Osteoblast (primary cell): ENCODE measurements at places on chromosomes 13 and 19. TPM values are rescaled to one million over a fixed set of nuclear protein-coding genes. Genes with fewer than 3 reads are reported as not detected.

ETHE1 gene
- 42.7 and 52.1 TPM in 2 replicates for total RNA-seq

DNA sequence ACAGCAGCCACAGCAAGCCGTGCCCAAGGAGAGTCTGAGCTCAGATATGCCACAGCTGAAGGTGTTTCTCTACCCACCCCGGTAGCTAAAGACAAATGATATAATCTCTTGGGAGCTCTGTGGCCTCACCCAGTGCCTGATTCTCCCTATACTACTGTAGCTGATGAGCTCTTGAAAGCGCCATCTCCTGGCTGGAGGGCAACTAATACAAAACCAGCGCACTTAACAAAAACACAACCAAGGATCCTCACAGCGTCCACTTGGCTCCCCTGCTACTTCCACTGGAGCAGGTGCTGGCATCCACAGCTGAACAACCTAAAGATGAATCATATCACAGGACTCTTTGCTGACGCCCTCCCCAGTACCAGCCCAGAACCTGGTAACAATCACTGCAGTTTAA is 1212.0 kb downstream of the PCDH17 start:
- no peak for DNase-seq

DNA sequence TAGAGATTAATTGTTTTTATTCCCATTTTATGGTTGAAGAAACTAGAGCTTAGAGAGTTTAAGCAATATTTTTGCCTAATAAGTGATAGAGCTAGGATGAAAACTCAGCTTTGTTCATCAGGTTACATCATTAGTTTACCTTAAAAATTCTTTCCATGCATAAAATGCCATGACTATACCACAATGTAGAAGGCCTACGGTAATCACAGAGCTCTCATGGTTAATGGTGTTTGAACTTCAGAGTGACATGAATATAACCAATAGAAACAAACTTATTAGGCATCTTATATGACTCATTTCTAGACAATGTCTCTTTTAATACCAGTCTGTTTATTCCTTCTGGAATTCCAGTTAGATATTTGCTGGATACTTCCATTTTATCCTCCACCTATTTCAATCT is 78.5 kb downstream of the FGF9 start:
- no peak for DNase-seq

GRCh38 chr19:3467437-3468198 is 12.7 kb downstream of the SMIM24 start:
- peak; percentile 80 for DNase-seq

- DNase-seq = no peak
Observed at GRCh38 chr19:1307320-1307719, 21.6 kb downstream of the EFNA2 start.

DNA sequence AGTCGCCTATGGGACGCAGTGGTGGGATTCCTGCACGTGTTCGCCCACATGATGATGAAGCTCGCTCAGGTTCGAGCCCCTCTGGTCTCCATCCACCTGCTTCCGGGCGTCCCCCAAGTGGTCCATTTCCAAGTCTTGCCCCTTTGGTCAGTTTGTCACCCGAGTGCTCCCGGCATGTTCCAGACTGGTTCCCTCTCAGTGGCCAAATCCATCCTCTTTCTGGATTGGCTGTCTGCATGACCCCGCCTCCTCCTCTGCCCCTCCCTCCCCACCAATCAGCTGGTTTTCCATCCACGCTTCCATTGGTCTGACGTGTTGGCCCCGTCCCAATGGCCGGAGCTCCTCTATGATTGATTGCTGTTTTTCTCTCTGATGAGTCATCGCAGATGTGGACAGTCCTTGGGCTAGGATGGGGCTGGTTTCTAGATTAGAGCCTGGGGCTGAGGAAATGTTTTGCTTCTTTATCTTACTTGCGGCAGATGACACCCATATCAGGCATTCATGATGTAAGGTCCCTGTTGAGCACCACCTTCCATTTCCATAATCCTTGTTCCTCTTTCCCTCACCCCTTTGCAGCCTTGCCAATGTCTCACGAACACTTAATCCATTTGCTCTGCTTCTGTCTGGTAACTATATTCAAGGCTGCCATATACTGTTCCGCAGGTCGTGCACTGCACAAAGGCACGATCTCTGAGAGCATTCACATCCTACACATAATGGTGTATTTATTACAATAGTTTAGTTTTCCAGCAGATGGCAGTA is 73.8 kb downstream of the MAP4K1 start:
- peak; percentile 96 for DNase-seq

DNA sequence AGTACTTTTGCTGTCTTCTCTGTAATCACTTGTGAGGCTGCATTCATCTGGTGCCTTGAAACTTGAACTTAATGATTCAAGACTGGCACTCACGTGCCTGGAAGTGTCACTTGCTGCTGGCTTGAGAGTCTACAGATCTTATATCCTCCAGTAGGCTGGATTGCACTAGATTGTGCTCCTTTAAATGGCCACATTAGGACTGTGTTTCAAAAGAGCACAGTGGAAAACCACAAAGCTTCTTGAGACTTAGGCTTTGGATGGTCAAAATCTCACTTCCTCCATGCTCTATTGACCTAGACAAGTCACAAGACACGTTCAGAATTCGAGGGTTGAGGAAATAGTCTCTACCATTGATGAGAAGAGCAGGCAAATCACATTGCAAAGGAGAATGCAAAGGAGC is 1278.8 kb upstream of the MIR17HG start:
- no peak for DNase-seq
